ENCODE measurements at places on chromosomes 11 and 22.

GRCh38 chr11:73091521-73092305 is 50.4 kb downstream of the FCHSD2 start:
- no peak for DNase-seq

DNA sequence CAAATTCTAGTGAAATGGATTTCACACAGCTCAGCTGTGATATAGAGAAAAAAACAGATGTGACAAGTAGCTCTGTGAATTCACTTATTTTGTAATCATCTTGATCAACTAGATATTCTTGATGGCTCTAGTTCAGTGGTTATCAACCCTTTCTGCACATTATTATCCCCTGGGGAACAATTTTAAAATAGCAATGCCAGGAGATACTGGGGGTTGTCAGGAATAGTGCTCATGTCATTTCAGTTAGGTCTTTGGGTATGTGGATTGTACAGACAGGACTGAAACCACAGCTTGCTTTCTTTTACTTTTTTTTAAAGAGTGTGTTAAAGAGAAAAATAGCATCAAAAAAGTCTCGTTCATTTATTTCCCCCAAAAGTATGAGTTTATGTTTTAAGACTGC is 269.0 kb upstream of the PDGFD start:
- DNase-seq = no peak

GRCh38 chr22:29784451-29785361 is 17.5 kb downstream of the UQCR10 start:
- no peak for DNase-seq

DNA sequence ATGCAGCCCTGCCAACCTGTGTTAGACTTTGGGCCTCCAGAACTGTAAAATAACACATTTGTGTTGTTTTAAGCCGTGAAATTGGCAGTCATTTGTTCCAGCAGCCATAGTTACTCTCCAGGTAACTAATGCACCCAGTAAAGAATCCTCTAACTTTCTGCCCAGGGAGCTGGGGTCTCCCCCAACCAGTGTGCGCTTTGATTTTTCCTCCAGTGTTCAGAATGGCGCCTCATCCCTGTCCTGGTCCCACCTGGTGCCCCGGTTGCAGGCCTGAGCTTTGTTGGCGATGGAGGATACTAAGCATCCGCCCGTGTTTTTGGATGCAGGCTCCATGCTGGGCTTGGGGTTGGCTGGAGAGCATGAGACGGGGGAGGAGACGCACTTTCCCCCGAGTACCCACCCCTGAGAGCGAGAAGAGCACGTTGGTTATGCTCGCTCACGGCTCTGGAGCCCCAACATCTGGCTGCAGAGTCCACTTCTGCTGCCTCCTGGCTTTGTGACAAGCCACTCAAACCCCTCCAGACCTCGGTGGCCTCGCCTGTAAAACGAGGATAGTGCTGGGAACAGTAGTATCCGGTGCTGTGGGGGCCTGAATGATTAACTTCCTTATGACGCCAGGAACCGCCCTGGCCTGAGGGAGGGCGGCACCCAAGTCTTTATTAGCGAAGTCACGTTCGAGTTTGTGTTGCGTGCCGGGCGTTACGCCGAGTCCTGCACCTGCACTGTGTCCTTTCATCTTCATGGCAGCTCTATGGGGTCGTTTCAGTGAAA is 25.8 kb downstream of the MRGPRD start:
- no peak for DNase-seq

DNA sequence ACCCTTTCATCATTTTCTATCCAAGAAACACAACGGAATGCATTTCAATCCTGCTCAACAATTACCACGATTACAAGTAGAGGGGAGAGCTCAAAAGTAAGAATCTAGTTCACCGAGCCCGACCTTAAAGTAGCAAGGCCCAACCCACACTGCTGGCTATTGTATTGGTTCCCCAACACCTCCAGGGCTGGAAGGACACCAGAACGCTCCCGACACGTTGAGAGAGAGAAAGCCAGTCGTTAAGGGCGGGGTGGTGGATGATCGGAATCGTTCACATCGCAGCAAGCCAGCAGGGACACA is 690 bp downstream of the CKAP5 start:
- DNase-seq = no peak

DNA sequence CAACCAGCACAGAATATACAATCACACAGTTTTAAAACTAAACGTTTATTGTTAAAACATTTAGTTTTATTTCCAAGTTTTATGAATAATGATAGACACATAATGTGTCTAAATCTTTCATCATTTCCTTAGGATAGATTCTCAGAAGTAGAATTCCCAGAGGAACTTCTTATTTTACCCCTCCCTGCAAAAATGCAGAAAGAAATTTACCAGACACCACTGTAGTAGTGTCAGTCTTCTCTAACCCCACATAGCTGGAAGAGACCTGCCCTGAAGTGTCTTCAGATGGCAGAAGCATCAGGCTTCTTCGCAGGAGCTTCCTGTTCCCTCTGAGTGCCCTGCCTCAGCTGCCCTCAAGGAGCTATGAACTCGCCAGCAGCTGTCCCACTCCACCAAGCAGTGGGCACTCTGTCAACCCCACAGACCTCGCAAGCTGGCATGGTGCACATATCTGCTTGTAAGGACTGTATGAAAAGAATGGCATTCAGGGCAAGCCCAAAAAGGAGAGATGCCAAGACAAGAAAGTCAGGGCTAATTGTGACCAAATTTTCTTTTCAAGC is 28.5 kb upstream of the PAK1 start:
- no peak for DNase-seq

- no peak for DNase-seq
These were observed 14.5 kb downstream of the ACP2 start for GRCh38 chr11:47233989-47234668.

DNA sequence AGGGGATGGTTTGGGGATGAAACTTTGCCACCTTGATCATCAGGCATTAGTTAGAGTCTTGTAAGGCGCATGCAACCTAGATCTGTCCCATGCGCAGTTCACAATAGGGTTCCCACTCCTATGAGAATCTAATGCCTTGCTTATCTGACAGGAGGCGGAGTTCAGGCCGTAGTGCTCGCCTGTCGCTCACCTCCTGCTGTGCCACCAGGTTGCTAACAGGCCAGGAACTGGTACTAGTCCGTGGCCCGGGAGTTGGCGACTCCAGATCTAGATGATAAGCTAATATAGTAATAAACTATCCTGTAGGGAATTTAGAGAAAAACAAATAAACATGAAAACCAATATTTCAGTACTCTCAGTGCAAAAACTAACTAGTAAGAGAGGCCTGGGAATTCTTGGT is 155.4 kb upstream of the ANO5 start:
- DNase-seq = no peak

- no peak for DNase-seq
These were observed 4.7 kb downstream of the WNT7B start for GRCh38 chr22:45972091-45972888.

DNA sequence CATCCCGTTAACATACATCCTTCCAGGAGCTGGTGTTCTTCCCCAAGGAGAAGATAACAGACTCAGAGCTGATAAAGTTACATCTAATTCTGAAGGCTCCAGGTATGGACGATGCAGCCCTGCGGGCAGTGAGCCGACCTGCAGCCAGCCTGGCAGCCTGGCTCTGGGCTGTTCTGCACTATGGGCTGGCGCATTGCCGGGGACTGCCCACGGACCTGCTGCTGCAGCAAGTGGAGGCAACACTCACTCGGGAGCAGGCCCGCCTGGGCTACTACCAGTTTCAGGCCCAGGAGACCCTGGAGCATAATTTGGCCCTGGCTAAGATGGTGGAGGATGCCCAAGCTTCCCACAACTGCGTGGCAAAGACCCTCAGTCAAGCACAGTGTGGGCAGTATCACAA is 39.7 kb downstream of the RRP8 start:
- no peak for DNase-seq

GRCh38 chr11:117239295-117239694 is 6.8 kb downstream of the RNF214 start:
- DNase-seq = peak; percentile 26

GRCh38 chr11:80420374-80420773 is 979.5 kb upstream of the TENM4 start:
- DNase-seq = no peak

GRCh38 chr11:1530686-1531448 is 41.2 kb downstream of the DUSP8 start:
- DNase-seq = no peak

GRCh38 chr11:43802509-43802908 is 78.1 kb upstream of the ALKBH3 start:
- DNase-seq = no peak

DNA sequence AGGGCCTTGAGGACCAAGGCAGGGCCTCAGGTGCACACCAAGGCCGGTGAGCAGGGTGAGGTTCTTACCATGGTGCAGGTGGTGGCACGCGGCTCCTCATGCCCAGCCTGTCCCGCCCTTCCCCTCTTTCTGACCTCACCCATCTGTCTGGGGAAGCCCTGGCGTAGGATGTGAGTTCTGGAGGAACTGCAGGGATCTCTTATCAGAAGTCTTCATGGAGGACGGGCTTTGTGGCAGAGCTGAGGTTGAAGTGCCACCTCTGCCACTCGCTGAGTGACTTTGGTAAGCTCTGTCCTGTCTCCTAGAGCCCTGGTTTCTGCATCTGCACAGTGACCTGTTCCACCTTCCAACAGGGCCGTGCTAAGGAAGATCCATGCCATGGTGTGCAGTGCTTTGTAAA is 49.1 kb downstream of the LRRC32 start:
- DNase-seq = no peak

Measured in H4 (cell line).